ENCODE measurements at places on chromosomes 11 and 22.

DNA sequence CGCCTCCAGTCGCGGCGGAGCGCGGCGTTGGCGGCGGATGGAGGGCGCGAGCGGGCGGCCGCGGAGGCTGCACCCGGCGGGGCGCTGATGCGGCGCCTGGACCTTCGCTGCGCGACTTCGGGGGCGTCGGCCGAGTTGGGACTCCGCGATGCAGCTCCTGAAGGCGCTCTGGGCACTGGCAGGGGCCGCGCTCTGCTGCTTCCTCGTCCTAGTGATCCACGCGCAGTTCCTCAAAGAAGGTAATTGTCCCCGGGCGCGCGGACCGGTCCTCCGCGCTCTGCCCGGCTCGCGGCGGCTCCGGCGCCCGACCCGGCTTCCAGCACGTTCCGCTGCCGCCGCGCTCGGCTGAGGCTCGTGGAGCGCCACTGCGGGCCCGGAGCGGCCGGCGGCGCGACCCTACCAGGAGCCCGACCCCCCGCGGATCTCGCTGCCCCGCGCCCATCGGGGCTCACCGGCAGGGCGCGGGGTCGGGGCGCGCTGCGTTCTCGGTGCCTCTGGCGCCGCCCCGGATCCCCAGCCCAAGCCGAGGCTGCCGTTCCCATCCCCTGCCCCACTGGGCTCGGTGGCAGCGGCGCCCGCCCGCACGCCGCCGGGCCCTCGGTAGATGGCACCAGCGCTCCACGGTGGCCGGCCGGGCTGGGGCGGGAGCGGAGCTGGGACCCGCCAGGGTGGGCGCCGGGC, 1251.2 kb downstream of the BRD1 start:
- ATAC-seq: no peak

GRCh38 chr11:2378527-2379210, 1.6 kb downstream of the CD81 start:
- no peak for ATAC-seq

DNA sequence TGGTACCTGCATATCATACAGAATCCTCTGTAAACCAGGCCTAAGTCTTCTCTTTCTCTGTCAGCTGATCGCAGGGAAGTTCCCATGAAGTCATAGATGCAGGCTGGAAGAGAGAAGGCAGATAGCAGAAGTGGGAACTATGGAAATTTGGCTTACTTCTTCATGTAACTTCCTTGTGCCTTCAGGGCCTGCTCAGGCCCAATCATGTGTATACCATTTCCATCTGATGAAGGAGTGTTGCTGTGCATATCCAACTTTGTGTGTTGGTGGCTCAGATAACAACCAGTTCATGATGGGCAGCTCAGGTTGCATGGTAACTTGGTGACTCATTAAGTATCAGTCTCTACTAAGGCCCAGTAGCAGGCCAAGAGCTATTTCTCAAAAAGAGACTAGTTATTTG, 53.1 kb upstream of the CEP295 start:
- ATAC-seq: peak; percentile 12

- no peak for ATAC-seq
These were observed 97.7 kb downstream of the ARFGAP2 start for GRCh38 chr11:47078751-47079521.

DNA sequence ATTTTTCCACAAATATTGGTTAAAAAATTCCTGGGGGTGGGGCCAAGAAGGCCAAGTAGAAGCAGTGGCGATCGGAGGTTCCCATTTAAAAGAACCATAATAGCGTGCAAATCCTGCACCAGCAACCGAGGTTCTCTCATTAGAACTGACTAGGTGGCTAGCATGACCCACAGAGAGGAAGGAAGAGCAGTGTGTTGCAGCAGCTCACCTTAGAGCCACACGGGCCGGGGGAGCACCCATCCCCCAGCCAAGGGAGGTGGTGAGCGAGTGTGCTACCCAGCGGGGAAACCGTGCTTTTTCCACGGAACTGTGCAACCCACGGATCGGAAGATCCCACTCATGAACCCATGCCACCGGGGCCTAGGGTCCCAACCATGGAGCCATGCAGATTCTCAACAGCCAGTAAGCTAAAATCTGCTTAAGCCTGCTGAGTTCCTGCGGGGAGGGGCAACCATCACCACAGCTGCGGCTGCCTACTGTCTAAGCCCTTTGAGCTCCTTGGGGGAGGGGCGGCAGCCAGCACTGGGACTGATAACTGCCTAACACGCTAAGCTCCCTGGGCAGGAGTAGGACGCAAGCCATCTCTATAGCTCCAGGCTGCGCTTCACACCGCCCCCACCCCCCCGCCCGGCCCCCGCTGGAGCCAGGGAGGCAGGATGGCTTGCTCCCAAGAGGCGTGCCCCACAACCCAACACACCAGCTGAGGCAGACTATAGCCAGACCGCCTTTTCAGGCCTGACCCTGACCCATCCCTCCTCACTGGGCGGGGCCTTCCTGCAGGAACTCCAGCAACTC, 21.0 kb upstream of the HTATIP2 start:
- ATAC-seq: no peak

DNA sequence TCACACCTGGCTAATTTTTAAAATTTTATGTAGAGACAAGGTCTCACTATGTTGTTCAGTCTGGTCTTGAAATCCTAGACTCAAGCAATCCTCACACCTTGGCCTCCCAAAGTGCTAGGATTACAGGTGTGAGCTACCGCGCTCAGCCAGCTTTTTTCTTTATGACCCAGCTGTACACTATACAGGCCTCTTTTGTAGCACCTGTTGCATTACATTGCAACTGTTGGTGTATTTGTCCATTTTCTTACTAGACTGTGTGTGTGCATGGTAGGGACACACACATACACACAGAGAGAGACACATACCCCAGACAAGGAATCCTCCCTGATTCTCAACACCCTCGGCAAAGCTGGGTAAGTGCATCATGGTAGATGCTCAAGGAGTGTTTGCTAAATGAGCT, 61.7 kb downstream of the NAV2 start:
- ATAC-seq: no peak

DNA sequence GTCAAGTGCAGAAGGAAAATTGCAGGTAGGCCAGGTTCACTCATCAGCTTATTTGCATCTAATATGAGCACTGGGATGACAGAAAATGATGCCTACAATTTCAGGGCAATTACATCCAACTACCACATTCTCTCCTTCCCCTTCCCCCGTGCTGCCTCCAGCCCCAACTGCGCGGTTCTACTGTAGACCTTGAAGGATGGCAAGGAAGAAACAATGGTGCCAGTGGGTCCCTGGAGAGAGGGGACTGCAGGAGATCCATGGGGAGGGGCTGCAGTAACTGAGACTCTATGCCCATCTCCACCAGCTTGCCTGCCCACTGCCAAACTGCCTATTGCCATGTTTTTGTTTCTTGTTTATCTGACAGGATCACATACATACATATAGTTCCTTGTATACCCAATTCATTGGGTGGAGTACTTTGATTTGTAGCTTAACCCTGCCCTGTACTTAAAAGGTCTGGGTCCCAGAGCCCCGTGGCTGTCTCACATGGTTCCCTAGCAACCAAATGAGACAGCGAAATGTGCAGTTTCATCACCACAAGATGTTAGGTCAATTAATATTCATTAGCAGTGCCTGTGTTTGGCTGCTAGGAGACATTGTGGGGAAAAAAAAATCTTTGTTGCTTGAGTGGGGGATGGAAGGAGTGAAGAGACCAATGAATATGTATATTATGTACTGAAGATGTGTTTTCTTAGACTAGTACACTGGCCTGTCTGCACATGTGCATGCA, 253.5 kb upstream of the PLET1 start:
- ATAC-seq: no peak

GRCh38 chr11:124467381-124467927, 22.0 kb upstream of the OR8B8 start:
- peak; percentile 53 for ATAC-seq

DNA sequence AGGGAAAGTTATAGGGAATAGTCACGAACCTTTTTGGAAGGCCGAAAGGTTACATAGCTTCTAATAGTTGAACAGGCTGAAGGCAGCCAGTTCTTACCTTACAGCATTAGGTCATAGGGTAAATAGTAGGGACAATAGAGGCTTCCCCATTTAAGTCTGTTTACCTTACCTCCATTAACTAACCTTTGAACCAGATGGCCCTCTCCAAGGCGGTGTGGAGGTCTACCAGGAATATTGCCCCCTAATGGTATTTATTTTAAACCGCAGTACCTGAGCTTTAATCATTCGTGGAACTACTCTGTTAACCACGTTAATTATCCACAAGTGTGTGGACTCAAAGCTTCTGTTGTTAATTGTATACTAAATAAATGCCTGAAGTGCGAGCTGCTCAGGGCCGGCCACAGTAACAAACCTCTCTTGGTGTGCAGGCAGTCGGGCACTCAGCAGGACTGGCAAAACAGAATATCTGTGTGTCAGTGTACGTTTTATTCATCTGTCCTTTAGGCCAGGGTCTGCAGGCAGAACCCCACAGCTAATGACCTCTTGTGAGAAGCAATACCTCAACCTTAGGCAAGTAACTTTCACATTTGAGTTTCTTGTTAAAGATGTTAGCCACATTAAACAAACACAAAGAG, 81.7 kb downstream of the PRCP start:
- no peak for ATAC-seq

DNA sequence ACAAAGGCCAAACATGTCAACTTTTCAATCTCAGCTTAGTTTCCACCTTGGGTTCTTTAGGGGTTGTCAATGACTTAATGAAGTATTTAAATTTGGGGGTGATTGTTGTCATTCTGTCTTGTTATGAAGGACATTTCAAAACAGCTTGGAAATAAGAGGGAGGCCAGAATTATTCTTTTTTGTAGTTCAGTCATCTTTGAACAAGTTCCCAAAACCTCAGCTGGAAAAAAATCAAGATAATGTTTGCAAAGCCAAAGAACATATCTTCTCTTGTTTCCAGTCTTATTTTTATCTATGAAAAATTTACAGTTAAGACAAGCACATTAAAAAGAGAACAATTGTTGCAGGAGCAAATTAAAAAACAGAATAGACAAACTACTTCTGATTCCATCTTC, 612.8 kb downstream of the INSC start:
- no peak for ATAC-seq

GRCh38 chr11:27242591-27242990, 120.4 kb downstream of the CCDC34 start:
- no peak for ATAC-seq
